ENCODE measurements at places on chromosomes 4 and X.

DNA sequence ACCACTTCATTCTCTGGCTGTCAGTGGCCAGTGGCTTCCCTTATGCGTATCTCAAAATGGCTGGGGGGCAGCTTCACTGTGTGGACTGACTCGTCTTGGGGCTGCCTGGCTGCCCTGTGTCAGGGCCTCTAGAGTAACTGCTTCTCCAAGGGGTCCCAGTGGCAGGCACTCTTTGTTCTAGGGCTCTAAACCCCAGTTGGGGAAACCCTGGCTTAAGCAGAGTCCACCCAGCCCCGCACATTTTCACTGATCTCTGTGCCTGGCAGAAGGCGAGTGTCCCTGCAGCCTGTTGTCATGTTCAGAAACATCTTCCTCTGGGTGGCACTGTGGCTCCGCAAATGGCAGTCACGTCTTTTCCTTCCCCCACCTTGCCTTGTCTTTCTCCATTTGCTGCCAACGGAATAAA, 59.7 kb downstream of the NBDY start:
- DNase-seq, result no peak

- no peak for DNase-seq
Measured at GRCh38 chr4:102717448-102718092, 43.2 kb downstream of the MANBA start.

- DNase-seq, result no peak
Measured at GRCh38 chrX:26914232-26914631, 548.9 kb downstream of the PPP4R3C start.

DNA sequence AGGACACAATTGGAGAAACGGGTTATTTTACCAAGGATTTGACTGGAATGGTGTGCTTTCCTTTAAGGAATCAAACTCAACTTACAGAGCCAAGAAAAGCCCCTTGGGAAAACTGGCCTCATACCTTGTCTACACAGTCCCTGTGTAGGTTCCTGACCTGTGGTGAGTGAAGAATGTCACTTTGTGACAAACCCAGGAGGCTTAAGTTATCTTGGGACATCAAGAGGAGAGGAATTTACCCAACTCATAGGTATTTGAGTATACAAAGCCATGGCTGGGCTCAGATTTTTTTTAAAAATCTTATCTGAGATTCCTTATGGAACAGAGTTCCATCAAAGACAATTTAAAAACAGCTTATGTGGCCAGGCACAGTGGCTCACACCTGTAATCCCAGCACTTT, 112.1 kb downstream of the EIF4E start:
- no peak for DNase-seq

DNA sequence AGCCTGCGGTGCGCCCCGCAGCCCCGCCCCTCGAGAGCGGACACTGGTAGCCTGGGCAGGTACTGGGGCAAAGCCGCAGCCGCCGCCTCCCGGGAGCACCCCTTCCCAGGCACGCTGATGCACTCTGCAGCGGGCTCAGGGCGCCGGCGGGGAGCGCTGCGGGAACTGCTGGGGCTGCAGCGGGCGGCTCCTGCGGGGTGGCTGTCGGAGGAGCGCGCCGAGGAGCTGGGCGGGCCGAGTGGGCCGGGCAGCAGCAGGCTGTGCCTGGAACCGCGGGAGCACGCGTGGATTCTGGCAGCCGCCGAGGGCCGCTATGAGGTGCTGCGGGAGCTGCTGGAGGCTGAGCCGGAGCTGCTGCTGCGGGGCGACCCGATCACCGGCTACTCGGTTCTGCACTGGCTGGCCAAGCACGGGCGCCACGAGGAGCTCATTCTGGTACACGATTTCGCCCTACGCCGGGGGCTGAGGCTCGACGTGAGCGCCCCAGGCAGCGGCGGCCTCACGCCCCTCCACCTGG, 401 bp downstream of the SOWAHD start:
- no peak for DNase-seq

- DNase-seq, result no peak
Measured at GRCh38 chrX:39626749-39627148, 471.0 kb downstream of the BCOR start.

GRCh38 chr4:156377036-156377710, 423.5 kb upstream of the CTSO start:
- DNase-seq, result no peak

DNA sequence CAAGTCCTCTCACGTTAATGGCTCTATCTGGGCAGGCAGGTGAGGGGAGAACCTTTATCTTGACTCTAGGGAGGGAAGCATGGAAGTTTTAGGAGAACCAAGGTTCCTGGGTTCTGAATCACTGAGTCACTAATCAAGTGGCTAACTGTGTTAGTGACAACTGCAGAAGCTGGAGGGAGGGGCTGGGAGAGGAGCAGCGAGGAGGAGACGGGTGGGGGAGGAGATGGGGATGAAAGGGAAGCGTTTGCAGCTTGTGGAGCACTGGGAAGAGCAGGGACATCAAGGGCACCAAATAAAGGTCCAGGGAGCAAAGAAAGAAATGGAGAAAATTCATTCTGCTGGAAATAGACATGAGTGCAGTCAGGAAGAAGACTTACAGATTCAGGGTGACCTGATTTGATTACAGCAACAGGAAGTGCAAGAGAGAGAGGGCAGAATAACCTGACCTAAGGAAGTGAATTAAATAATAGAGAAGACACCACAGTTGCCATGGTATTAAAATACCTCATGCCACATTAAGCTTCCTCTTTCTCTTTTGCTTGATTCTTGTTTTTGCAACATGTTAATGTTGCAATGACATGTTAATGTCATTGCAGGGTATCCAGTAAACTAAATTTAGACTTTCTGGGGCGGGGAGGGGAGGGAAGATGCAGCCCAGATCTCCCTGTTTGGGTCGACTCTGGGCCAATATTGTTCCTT, 4.5 kb upstream of the SETD7 start:
- DNase-seq, result no peak

DNA sequence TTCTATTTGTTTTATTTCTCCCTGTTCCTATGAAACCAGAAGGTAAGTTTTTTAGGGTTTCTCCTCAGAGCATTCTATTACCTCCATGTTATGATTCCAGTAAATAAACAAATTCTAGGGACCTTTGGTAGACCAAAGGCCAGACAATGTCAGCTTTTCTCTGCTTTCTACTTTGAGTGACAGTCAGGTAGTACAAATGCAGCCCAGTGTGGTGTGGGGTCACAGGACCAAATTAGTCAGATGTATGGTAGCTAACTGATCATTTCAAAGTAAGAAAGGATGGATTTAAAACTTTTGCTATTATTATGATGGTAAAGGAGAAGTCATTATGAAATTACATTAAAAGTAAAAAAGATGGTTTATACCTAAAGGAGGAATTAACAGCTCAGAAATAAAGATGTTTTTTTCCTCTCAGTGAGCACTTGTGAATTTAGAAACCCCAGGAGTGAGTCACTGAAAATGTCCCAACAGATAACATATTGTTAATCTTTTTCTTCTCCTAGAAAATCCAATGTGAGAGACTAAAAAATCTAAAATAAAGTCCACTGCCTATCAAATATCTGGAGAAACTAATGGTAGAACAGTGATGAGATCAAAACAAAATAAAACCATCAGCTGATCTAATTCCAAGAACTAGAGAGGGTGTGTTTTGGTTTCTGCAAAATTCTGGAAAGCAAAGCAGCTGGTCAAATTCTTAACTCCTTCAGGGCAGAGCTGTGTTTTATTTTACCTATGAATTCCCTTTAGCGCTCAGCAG, 16.6 kb upstream of the KLHL2 start:
- DNase-seq, result no peak

GRCh38 chr4:87050596-87050995, 115.8 kb downstream of the AFF1 start:
- no peak for DNase-seq

- DNase-seq, result no peak
Measured at GRCh38 chrX:97551821-97552220, 668.1 kb downstream of the RPA4 start.
